Activated CD4-positive, alpha-beta T cell treated with anti-CD3 and anti-CD28 coated beads for 36 hours (primary cell): ENCODE measurements at places on chromosomes 4 and X. TPM values are rescaled to one million over a fixed set of nuclear protein-coding genes. Genes with fewer than 3 reads are reported as not detected.

The XPNPEP2 gene
- 0.43 TPM for total RNA-seq

The MAMLD1 gene
- 1.5 TPM for total RNA-seq

The PFKFB1 gene
- 0.55 TPM for total RNA-seq

- no peak for DNase-seq
These were observed 406.4 kb downstream of the PPARGC1A start for GRCh38 chr4:23483320-23483960.

GRCh38 chrX:135931644-135932487, 38.4 kb downstream of the SAGE1 start:
- DNase-seq, result peak; percentile 59

- no peak for DNase-seq
These were observed 376.5 kb downstream of the HNRNPD start for GRCh38 chr4:81997313-81997712.

DNA sequence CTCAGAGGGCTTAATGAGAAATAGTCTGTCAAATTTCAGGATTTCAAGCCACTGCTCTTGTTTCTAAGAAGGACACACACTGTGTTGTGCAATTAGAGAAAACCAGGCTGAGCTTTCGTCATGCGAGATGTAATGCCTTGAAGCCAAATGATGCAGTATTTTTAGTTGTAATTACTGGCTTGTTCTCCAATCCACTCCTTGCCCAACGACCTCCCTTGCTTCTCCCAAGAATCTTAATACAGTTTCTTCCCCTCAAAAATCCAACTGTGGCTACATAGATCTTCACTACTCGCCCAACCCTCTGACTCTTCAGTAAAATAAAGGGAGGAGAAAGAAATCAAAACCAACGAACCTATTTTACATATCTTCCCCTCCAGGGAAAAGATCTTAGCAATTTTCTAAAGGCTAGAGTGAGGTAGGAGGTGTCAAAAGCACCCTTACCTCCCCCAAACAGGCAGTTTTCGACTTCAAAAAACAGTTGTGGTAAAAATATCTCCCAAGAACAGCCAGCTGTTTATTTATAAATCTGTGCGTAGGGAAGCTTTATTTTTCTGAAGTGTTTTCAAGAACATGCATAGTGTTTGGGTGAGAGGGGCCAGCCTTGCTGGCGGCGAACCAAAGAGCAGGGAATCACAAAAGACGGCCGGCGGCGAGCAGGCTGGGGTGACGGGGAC, 68.7 kb downstream of the MGST2 start:
- no peak for DNase-seq

- no peak for DNase-seq
These were observed 83.8 kb downstream of the GRID2 start for GRCh38 chr4:92387459-92388069.

- no peak for DNase-seq
These were observed 608.4 kb downstream of the ANKRD50 start for GRCh38 chr4:124104101-124104500.

DNA sequence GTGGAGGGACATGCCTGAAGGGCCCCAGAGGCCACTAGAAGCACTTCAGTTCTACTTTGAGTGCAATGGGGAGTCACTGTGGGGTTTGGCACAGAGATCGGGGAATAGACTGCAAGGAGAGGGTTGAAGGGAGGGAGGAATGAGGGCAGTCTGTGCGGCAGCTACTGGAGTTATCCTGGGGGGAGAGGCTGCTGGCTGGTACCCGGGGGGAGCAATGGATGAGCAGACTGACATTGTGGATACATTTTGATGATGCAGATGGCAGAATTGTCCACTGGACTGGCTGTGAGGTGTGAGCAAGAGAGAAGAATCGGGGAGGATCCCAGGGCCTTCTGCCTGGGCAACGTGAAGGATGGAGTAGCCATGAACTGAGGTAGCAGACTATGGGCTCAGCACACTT, 2.8 kb upstream of the MAMLD1 start:
- DNase-seq, result no peak

GRCh38 chr4:140851032-140851636, 94.9 kb upstream of the TBC1D9 start:
- peak; percentile 37 for DNase-seq

- DNase-seq, result no peak
These were observed 13.4 kb upstream of the GTPBP6 start for GRCh38 chrX:331825-332495.

GRCh38 chrX:123513585-123514278, 219.1 kb downstream of the THOC2 start:
- no peak for DNase-seq

DNA sequence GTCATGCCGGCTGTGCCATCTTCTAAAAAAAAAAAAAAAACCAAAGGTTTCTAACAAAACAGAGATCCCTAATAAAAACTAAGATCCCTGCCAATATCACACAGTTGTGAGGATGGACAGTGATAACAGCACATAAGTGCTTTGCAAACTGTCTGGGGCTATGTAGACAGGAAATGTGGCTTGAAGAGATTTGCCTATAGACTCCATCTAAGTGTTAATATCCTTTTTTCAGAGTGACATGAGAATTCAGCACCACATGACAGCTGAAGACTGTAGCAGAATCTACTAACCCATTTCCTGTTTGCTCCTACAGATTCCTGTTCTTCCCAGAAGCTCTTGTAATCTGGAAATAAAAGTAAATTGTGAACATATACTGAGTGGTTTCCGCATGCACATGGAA, 215.4 kb downstream of the KDR start:
- no peak for DNase-seq

- no peak for DNase-seq
These were observed 40.8 kb upstream of the CLDN24 start for GRCh38 chr4:183362916-183363542.

GRCh38 chrX:32778965-32779364, 432.4 kb downstream of the DMD start:
- DNase-seq, result no peak

DNA sequence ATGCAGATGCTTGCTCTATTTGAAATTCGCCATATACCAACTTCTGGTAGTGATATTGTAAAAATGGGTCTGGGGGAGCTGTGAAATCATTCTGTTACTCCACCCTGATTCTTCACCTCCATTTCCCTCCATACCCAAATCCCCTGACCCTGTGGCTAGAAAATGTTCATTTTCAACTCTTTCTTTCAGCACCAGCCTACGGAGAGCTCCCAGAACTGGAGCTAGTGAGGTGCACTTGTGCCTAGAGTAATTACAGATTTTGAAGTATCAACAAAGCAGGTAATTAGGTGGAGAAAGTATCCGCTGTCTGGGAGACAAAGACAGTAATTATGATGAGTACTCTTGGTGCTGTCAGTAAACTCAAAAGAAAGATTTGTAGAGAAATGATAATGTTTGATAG, 8.1 kb downstream of the ARHGAP36 start:
- DNase-seq, result no peak

DNA sequence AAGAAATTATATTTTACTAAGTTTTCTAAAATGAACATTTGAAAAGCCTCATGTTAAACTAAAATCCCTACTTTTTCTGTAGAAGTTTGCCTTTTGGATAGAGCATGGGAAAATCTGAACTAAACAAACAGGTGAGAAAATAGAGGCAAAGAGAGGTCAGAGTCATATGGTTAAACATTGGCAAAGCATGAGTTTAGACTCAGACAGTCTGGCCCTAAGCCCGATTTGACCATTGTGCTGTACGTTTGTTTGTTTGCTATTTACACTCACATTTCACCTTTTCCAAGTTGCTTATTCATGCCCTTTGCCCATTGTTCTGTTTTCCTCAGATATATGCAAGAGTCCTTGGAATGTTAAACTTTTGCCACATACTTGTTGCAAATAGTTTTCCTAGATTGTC, 85.4 kb downstream of the TIGD2 start:
- no peak for DNase-seq

DNA sequence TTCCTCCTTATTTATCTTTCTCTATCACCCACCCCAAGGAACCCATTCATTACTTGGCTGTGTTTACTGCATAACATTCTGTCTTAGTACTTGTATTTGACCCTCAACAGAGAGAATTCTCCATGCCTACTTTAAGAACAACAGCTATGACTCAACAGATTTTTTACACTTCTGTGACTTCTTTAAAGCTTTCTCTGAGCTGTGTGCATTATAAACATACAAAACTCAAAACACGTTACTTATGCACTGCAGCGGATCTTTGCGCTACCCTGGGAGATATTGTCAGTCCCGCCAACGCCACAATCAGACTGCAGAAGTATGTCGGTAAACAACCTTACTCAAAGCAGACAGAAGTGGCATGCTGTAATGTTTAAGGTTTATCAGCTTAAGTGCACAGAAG, 35.1 kb downstream of the PRKX start:
- DNase-seq, result no peak
